Activated T-cell treated with anti-CD3 and anti-CD28 coated beads, Interleukin-2, amount 50 U/mL, for 1 hour (primary cell): ENCODE measurements at places on chromosomes 2 and 18.
A peak's percentile ranks its signal among the peaks of the same experiment; 100 is the strongest.

GRCh38 chr18:80157708-80158343 lies 48.8 kb downstream of the ADNP2 start:
- DNase-seq, result peak; percentile 79

- no peak for DNase-seq
Observed at GRCh38 chr2:105741174-105741573, 3.5 kb upstream of the NCK2 start.

DNA sequence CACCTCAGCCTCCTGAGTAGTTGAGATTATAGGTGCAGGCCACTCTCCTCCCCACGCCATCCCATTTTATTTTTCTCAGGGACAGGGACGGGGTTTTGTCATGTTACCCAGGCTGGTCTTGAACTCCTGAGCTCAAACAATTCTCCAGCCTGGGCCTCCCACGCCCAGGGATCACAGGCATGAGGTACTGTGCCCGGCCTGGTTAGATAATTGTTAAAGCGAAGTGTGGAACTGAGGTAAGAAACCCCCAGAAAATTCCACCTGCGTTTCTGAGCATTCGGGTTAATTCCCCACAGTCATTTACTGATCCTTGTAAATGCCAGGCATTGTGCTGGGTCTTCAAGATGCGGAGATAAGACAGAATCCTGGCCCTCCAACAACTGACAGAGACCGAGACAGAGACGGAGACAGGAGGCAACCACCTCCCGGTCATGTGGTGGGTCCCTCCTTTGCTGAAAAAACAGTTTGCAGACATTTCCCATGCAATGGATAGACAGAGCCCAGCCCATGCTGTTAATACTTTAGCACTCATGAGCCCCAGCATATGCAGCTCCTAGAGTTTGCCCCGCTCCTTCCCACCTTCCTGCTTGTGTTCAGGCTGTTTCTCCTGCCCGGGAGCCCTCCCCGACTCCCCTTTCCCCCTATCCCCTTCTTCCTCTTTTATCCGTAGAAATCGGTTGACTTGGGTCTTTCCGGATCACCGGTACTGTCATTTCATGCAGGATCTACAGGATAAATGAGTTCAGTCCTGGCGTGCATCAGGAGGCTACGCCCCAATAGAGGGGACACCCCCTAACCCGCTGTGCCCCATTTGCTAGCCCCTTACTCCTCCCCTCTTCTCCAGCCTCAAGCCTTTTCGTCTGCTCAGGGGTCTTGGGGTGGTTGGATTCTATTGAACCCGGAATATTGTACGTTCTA lies 1.6 kb upstream of the RHOB start:
- no peak for DNase-seq

DNA sequence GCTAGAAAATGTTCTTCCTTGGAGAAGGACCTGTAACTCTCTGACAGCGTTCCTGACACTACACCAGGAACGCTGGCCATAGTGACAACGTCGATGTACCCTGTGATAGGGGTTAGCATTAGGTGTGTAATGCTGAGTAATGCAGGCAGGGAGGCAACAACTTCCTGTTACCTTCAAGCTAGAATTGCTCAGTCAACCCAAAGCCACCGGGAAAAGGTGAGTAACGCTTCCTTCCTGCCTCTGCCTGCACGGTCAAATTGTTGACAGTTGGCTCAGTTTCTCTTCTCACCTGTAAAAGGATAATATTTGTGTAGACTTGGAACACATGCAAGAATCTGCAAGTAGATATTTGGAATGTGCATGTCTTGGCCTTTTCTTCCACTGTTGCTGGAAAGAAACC lies 12.7 kb downstream of the FAM110C start:
- DNase-seq, result peak; percentile 27

GRCh38 chr2:74876081-74876886 lies 42.4 kb downstream of the HK2 start:
- peak; percentile 46 for DNase-seq

GRCh38 chr2:78301166-78301789 lies 724.2 kb upstream of the REG3G start:
- DNase-seq, result no peak

DNA sequence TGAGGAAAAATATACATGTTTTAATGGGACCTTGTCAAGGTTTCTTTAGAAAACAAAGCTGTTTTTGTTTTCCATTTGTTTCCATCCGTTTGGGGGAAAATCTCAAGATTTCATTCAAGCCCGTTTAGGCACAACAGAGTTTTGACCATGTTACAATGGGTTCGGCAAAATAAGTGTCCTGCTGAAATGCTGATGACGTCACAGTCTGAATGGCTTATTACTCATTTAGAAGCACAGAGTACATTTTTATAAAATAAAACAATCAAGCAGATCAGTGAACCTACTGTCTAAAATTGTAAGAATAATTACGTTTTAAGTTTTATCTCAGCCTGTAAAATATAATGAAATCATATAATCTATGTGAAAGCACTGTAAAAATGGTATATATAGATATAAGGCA lies 174.2 kb downstream of the MYT1L start:
- DNase-seq, result no peak

DNA sequence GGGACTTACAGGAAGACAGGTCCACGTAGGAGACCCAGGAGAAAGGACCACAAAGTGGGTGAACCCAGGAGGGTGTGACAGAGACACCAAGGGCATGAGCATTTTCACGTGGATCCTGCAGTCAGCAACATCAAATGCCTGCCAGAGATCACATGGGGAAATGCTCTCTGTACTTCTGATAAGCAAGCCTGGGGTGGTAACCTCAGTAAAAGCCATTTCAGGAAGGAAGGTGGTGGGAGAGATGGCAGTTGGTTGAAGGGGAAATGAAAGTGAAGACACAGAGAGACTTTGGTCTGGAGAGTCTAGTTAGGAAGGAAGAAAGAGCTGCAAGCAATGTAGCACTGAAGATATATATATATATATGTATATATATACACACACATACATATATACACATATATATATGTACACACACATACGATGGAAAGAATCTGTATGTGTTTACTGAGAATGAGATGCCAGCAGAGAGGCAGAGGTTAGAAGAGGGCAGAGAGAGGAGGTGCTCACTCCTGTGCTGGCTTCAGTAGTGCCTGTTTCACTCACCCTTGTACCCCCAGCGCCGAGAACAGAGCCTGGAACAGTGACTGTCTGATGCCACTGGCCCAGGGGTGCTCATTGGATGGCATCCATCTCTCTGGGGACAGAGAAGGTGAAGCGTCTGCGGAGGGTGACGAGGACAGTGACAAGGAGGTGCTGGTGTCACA lies 314.9 kb downstream of the AFF3 start:
- no peak for DNase-seq
